ENCODE measurements at places on chromosomes 12 and 14.

DNA sequence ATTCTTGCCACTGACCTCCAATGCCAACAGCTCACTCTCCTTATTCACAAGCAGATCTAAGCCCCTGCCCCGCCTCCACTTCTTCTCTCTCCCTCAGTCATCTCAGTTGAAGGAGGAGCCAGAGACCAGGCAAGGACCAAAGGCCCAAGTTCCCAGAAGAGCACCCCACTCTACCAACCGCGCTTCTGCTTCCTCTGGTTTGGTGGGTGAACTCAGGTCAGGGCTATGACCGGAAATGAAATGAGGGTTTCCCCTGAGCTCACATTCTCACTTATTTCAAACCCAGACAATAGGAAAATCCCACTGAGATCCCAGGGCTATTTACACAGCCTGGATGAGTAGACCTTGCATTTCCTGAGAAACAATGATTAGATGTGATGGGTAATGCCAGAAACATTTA lies 9.9 kb downstream of the DPF3 start:
- peak; percentile 45 for DNase-seq

DNA sequence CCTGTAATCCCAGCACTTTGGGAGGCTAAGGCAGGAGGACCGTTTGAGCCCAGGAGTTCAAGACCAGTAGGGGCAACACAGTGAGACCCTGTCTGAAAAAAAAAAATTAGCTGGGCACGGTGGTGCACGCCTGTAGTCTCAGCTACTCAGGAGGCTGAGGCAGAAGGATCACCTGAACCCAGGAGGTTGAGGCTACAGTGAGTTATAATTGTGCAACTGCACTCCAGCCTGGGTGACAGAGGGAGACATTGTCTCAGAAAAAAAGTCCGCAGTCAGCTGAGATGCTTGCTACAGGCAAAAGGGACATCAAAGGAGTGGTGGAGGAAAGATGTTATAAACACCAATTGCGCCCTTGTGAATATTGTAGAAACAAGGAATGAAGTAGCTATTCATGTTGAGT lies 77.8 kb downstream of the NDUFA12 start:
- no peak for DNase-seq

- peak; percentile 53 for DNase-seq
Observed at GRCh38 chr12:87953256-87953860, 75.8 kb downstream of the C12orf50 start.

DNA sequence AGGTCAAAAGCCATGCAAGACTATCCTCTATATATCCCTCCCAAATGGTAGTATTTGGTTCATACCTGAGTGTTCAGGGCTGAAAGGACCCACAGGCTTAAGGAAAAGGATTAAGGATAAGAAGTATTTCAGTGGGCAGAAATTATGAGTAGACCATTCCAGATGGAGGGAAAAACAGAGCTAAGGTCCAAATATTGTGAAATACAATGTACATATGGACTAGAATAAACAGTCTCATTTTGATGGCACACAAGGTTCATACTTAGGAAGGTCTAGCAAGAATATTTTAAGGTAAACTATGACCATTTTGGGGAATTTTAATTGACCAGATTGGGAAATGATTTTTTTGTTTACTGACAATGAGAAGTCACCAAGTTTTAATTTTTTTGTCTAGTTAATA lies 124.6 kb downstream of the PRKD1 start:
- peak; percentile 44 for DNase-seq

GRCh38 chr12:47560415-47560814 lies 145.4 kb downstream of the RPAP3 start:
- DNase-seq: no peak

GRCh38 chr14:20934148-20934762 lies 21.0 kb upstream of the RNASE2 start:
- no peak for DNase-seq

GRCh38 chr12:90090929-90091651 lies 382.5 kb upstream of the ATP2B1 start:
- DNase-seq: peak; percentile 97

DNA sequence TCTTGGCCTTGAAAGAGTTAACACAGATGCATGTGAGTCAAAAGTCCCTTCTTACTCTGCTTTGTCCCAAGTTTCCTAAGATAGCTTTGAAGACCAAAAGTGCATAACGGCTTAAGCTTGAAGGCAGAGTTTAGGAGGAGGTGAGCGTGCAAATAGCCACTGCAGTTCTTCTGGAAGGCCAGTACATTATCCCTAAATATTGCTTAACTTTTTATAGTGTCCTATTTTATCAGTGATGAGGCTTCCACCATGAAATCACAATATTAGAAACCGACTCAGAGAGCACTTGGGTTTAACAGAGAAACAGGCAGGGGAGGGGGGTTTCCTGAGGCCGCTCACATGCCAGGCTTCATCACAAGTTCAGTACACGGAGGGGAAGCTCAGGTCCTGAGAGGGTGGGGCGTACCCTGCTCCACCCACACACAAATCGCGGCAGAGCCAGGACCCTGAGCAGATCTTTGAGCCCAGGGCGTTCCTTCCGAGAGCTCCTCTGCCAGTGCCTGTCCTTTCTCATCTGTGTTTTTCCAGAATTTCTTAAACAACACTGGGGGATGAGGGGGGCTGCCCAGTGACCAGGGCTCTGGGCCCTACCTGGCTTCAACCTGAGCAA lies 26.8 kb upstream of the BDKRB2 start:
- no peak for DNase-seq

- no peak for DNase-seq
Observed at GRCh38 chr12:128365651-128366231, 98.8 kb downstream of the TMEM132C start.

GRCh38 chr12:120252071-120252906 lies 13.2 kb downstream of the PXN start:
- no peak for DNase-seq

- DNase-seq: peak; percentile 34
Observed at GRCh38 chr12:77058740-77059139, 6.6 kb downstream of the E2F7 start.

DNA sequence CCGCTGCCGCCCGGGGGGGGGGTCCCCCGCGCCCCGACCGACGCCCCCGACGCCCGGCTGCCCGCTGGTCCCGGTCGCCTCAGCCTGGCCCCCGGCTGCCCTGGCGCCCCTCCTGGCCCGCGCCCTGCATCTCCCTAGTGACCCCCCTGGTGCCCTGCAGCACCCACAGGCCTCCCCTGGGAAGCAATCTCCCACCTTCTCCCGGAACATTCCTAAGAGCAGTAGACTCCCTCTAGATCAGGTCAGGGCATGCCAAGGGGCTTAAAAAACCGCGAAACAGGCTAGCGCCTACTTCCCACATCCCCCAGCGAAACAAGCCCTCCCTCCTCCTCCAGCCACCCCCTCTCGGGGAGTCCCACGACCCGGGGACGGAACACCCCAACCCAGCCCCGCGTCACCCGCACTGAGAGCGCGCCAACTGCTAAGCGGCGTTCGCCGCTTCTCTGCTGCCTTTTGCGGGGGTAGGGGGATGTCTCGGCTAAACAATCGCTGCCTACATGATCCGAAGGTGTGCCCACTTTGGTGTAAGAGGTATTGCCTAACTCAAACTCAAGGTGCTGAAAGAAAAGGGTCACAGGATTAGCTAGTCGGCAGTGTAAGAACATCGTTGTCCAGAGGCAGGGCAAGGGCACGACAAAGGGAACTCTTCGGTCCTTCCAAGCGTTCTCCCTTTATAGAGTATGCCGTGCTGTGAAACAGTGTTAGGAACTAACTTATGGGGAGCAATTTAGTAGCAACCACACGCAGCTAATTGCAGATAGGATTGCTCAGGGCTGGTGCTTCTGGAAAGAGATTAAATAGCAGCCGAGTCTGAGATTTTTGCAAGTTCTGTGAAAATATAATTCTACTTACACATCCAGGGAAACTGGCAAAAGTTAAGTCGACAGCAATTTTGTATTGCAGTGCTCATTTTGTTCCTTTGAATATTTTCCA lies 619 bp upstream of the NTN4 start:
- DNase-seq: peak; percentile 34

DNA sequence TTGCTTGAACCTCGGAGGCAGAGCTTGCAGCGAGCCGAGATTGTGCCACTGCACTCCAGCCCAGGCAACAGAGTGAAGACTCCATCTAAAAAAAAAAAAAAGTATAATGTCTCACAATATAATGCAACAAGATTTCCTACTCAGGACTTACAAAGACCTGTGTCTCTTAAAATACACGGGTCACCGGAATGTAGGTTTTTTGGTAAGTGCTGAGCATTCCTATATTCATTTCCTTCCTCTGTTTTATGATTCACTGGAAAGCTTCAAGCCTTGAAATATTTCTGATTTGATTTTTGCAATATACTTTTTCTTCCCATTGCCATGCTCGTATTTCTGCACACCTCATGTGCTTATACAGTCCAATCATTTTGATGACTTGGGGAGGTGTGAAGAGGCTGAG lies 245.8 kb downstream of the FBXL14 start:
- DNase-seq: peak; percentile 15

DNA sequence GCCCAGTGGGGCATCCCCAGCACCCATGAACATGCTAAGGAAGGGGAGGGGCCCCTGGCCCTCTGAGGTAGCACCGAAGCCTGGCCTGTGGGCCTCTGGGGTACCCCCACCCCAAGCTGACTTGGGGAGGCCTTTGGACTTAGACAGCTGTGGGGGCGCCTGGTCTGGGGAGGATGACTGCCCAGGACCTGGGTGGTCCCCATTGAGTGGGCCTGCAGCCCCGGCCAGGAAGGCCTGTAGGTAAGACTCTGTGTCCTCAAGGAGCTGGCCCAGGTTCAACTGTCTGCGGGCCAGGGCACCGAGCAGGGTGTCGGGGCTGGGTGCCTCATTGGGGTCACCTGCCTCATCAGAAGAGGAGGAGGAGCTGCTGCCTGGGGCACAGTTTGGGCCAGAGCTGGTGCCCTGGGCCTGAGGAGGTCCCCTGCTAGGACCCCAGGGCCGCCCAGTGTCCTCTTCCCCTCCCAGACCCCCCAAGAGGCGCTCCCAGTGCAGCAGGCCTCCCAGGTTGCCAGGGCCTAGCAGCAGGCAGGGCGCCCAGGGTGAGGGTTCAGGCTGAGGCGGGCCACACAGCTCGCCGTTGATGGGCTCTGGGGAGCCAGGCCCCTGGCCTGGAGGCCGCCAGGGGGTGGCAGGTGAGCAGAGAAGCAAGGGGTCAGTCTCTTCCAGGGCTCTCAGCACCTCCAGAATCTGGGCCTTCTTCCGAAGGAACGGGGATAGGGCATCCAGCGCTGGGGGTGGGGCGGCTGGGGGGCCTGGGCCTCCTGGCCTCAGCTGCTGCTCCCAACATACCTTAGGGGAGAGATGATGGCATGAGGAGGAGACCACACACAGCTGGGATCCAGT lies 31.4 kb downstream of the NCKAP5L start:
- no peak for DNase-seq

DNA sequence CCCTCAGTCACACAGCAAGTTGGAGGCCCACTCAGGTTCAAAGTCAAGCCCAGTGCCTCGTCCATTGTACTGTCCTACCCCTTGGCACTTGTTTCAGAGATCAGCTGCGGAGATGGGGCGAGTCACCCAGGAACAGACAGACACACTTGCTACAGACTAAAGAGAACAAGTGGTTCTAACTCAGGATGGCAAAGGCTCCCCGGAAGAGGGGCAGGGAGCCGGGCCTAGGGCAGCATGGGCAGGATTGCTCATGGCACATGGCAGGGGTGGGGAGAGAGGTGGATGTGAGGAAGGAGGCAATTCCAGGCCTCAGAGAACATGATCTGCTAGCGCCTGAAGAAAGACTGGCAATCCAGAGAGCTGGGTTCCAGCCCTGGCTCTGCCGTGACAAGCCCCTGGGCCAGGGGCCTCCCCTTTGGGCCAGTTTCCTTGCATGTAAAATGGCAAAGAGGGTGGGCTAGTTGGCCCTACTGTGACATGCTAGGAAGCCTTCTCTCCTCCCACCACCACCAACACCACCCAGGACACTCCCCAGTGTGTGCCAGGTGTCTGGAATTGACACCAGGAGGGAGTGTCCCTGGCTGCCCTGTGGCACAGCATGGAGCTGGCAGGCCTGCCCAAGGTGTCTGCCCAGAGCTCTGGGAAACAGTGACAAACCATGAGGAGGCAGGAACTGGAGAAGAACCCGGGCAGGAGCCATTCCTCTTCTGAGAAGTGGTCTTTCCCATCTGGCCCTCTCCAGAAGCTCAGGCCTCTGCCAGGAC lies 24.0 kb upstream of the IRF2BPL start:
- no peak for DNase-seq

- peak; percentile 53 for DNase-seq
Observed at GRCh38 chr14:62181591-62181990, 419.4 kb downstream of the SNAPC1 start.

DNA sequence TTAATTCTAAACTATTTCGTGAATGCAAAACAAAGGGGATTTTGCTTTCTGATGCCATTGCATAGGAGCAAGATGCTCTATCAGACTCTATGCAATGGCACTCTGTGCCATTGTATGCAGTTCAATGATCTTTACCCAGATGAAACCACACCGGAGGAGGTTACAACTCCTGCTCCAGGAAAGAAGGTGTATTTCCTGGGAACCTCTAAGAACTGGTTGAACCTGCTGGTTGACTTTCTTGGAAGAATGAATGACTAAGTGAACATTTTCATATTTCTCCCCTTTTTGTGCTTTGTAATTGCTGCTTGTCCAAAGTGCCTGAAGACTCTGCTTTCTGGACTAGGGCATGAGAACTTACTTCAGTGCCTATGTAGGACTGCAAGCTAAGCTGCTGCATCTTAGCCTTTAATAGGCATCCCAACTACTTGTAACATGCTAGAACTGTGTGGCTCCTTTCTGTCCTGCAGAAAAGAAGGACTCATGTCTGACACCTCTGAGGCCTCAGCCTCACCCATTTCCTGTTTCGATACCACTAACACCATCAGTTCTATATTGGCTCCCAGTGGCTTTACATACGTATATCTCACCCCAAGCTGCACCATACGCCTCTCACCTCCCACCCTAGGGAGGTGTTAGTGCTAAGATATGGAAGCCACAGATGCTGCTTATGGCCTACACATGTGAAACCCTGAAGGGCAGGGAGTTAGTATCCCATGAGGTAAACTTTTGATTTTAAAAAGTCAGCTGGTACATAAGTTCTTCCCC lies 193.5 kb upstream of the CNOT2 start:
- no peak for DNase-seq

DNA sequence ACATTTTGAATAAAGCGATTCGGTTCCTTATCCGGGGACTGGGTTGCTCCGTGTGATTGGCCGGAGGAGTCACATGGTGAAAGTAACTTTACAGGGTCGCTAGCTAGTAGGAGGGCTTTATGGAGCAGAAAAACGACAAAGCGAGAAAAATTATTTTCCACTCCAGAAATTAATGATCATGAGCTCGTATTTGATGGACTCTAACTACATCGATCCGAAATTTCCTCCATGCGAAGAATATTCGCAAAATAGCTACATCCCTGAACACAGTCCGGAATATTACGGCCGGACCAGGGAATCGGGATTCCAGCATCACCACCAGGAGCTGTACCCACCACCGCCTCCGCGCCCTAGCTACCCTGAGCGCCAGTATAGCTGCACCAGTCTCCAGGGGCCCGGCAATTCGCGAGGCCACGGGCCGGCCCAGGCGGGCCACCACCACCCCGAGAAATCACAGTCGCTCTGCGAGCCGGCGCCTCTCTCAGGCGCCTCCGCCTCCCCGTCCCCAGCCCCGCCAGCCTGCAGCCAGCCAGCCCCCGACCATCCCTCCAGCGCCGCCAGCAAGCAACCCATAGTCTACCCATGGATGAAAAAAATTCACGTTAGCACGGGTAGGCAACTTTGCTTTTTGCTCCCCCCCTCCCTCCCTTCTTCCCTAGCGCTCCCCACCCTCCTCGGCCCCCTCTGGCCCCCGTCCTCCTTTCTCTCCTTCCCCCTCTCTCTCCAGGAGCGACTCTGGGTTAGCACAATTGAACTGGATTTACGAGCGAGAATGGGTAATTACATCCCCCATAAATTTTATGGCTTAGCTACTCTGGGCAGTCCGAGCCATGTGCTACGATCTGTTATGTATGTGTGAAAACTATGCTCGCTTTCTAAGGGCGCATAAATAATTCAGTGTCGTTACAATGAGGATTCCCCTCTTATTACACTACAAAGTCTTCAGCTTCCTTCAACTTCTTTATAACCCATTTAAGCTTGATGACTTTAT lies at the start of gene HOXC4:
Gene HOXC4 (plus strand): TSS at position 85 of the 991 bp plus-strand sequence. CDS start 88 bp downstream, at position 173.
- peak; percentile 42 for DNase-seq
